Effector CD8-positive, alpha-beta T cell (primary cell): ENCODE measurements at places on chromosomes 6 and 20.

GRCh38 chr6:6546318-6547109 lies 42.0 kb upstream of the LY86 start:
- no peak for DNase-seq

DNA sequence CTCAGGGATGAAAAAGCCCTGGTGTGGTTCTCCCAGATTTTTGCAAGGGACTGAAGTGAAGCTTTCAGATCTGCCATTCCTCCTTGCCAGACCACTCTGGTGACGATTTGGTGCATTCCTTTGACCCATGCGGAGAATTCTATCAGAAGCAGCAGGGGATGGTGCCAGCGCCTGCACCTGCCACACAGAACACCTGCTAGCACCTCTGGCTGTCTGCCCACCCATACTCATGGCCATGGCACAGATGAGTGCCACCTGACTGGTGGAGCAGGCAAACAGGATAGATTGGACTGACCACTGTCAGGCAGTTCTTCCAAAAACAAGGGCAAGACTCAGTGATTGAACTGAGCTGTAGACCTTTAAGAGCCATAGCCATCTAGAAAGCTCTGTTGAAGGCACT lies 107.1 kb downstream of the CDYL start:
- DNase-seq = no peak

DNA sequence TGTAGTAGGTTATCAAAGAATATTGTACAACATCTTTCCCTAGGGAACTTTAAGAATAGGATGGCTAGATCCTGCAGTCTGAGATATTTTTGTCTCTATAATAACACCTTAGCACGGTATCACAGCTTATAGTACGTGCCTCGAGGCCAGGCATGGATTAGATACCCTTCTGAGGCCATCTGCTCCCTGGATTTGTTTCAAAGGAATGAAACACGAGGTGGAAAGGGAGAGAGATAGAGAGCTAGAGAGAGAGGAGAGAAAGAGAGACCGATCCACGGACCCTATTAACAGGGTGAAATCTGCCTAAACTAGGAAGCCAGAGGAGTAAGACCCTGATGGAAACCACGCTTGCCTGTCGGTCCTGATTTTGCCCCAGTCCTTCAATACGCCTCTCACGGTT lies 92.5 kb downstream of the CD83 start:
- no peak for DNase-seq

DNA sequence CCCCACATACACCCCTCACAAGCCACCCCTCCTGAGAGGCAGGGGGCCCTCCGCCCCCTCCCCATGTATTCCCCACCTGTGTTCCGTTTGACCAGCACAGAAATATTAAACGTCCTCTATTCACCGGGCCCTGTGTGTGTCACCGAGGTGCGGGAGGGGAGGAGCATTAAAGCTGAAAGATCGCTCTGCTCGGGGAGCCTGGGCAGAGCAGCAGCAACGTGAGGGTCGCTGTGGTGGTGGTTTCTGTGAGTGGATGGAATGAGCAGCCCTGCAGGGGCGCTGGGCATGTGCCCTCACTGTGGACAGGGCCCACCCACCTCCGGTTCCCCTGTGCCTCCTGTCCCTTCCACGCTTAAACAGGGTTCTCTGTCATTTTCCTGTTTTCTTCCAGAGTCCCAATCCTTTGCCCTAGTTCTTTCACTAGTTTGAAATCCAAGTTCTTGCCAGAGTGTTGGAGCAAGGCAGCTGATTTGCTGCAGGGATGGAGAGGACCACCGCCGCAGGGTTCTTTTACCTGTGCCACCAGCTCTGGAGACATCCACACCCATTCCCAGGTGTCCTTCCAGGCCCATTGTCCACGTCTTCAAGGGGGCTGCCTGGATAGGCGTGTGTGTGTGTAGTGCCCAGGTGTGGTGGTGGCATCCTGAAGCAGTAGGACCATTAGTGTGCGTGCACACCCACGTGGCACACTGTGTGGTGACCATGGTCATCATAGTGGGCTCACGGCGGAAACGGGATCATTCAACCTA lies 37.6 kb upstream of the MDFI start:
- no peak for DNase-seq

- no peak for DNase-seq
Measured at GRCh38 chr6:20954315-20954714, 420.1 kb downstream of the CDKAL1 start.

- DNase-seq = no peak
Measured at GRCh38 chr20:49696594-49696993, 17.1 kb downstream of the B4GALT5 start.

DNA sequence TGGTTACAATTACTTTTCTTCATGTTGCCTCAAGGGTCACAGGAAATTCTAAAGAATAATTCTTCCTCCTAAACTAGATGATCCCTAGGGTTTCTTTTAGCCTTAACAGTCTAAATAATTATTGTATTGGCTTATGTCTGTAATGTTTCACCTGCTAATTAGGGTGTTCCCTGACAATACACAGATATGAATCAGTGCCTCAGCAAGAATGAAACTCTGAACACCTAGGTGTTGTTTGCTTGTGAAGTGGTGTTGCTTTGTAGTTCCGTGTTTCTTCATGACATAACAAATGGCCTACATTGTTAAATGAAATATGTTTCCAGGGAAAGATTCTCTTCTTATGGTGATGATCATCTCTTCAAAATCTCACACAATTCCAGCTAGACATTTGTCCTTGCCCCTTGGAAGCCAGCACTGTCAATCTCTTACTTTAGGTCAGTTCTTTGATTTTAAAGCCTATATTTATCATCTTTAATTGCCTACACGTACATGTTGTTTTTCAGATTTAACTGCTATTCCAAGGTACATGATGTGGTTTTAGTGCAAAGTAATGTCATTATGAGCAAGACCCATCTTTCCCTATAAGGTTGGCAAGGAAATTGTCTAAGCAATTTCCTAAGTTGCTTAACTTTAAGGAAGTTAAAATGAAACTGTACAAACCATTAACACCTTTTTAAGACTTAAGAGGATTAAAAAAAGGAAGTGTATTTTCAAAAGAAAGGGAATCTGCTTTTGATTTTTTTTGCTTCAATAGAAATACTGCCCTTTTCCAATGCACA lies 111.9 kb downstream of the TBC1D7 start:
- DNase-seq = no peak

GRCh38 chr6:31737991-31738979 lies 1.5 kb upstream of the MSH5 start:
- DNase-seq = peak; percentile 42

DNA sequence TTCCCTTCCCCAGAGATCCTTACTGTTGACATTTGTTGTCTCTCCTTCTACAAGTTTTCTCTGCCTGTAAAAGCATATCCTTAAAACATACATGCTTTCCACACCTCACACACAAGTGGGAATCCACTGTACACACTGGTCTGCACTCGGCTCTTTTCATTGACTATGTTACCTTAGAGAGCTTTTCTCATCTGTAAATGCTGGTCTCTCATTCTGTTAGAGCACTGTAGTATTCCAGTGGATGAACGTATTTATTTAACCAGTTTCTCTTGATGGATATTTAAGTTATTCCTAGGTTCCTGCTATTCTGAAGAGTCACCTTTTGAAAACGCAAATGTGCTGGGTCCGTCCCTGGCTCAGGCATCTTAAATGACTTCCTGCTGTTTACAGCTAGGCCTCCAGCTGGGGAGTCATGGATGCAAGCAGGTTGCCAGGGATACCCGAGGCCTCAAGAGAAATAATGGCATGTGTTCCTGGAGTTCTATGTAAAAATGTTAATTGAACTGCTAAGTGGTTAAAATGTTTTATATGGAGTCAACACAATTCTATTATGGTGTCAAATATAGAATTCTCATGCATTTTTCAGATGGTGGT lies 61.1 kb upstream of the TGM3 start:
- DNase-seq = no peak

- no peak for DNase-seq
Measured at GRCh38 chr6:155004017-155004416, 8.9 kb downstream of the TIAM2 start.

- no peak for DNase-seq
Measured at GRCh38 chr20:40941133-40941610, 87.5 kb upstream of the TOP1 start.

DNA sequence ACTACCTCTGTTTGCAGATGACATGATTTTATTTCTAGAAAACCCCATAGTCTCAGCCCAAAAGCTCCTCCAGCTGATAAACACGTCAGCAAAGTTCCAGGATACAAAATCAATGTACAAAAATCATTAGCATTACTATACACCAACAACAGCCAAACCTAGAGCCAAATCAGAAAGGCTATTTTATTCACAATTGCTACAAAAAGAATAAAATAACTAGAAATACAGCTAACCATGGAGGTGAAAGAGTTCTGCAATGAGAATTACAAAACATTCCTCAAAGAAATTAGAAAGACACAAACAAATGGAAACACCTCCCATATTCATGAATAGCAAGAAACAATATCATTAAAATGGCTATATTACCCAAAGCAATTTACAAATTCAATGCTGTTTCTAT lies 65.6 kb upstream of the HTR1E start:
- DNase-seq = no peak

DNA sequence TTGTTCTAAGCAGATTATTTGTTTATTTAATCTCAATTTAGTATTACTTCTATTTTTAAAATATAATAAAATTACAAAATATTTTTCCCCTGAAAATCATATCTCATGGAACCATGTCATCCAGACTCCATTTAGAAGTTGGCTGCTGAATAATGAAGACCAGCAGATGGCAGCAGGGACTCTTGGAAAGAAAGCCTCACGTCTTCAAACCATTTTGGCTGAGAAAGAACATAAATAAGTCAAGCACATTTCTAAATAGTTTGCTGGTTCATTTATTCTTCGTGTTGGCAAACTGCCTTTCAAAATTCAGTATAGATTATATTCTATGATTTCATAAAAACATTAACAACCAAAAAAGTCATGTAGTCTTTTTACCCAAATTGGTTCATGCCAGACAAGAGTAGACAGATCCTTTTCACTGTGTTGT lies 71.7 kb downstream of the RCAN2 start:
- DNase-seq = no peak

GRCh38 chr6:157143171-157143889 lies 180.0 kb downstream of the TMEM242 start:
- DNase-seq = no peak

DNA sequence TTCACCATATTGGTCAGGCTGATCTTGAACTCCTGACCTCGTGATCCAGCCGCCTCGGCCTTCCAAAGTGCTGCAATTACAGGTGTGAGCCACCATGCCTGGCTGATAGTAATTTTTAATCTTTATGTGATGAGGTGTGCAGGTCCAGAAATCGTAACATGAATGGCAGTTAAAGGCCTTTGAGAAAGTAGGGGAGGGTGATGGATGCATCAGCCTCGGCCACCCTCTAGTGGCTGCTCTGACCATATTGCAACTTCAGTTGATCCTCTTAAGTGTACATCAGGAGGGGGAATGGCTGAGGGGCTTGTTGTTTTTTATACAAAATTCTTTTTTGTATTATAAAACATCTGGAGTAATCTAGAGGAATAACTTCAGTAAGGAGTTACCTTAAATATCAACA lies 193.0 kb downstream of the ZFAND3 start:
- no peak for DNase-seq

DNA sequence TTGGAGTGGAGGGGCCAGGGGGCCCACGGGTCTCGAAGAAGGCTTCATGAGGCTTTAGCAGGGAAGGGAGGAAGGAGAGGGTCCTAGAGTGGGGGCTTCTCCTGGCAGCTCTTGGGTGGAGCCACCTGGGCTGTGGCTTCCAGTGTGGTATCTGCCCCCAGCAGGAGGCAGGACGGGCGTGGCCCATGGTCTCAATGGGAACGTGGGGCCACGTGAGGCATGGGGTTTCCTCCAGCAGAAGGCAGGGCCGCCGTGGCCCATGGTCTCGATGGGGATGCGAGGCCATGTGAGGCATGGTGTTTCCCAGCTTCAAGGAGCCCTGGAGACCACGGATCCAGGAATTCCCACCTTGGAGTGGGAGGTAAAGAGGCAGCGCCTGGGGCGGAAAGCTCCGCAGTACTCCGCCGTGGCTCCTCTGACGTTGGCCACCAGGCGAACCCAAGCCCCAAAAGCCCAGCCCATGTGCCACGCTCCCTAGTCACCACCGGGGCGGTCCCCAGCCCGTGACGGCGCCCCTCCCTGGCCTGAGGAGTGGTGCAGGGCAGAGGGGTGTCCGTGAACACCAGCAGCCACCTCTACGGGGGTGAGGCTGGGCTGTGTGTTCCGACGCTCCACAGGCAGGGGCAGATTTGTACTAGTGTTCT lies 62.0 kb upstream of the GATA5 start:
- no peak for DNase-seq

DNA sequence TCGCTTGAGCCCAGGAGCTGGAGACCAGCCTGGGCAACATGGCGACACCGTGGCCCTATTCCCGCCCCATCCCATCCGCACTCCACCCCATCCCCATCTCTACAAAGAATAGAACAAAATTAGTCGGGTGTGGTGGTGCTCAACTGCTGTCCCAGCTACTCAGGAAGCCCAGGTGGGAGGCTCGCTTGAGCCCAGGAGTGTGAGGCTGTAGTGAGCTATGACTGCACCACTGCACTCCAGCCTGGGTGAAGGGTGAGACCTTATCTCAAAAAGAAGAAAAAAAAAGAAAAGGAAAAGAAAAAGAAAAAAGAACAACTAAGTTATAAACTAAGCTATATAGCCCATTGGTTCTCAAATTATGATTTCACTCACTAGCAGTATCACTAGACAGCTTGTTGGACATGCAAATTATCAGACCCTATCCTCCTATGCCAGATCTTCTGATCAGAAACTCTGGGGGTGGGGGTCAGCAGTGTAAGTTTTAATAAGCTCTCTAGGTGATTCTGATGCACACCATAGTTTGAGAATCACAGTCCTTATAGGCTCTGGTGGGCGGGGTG lies 491 bp upstream of the ITCH start:
- no peak for DNase-seq

GRCh38 chr6:23704479-23705052 lies 421.4 kb upstream of the NRSN1 start:
- DNase-seq = no peak

DNA sequence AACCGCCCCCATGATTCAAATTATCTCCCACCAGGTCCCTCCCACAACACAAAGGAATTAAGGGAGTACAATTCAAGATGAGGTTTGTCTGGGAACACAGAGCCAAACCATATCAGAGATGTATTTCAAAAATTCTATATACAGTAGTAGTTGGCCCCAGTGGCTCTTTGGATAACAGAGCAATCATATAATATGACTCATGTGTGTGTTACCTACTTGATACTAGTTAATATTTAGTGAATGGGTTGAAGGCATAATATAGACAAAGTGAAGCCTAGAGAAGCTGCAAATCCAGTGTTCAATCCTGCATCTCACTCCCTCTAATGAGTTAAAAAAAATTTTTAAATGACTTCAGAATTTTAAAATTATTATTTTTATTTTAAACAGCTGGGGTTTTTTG lies 43.2 kb downstream of the KAT14 start:
- no peak for DNase-seq
